Panc1 (cell line): ENCODE measurements at places on chromosomes 1 and 21.
A peak's percentile ranks its signal among the peaks of the same experiment; 100 is the strongest.

DNA sequence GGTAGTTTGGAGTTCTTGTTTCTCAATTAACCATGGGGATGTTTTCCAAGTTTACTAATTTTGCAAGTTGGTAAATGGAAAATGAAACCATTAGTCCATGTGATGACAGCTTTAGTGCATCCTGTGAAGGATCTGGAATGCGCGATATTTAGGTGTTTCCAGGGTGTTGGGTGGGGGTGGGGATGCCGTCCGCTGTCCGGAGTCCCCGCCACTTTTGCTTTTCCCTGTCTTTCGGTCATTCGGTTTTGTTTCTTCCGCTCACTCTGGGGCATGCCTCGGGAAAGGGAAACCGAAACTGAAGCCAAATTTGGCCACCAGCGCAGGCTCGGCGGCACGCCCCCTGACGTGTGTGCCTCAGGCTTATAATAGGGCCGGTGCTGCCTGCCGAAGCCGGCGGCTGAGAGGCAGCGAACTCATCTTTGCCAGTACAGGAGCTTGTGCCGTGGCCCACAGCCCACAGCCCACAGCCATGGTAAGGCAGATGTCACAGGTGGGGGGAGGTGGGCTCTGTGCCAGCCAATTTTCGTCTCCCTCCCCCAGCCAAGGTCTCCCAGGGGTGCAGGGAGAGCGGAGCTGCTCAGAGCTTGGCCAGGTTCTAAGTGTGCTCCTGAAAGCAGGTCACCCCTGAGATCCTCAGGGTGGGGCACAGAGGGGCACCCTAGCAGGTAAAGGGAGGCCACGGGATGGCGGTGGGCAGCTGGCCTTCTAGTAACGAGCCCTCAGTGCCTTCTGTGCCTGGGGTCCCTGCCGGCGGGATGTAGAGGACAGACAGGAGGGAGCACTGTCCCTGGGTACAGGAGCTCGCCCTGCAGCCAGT, at the start of gene ISG15:
Gene ISG15 (plus strand): TSS at position 393 of the 817 bp plus-strand sequence. CDS start 77 bp downstream, at position 470.
- H3K27me3 ChIP-seq: no peaks in the 10 kb centered on the region
- H3K4me3 ChIP-seq: peak within 1 kb of the TSS; percentile 66
- peaks cover 10% of the 10 kb centered on the region for H3K4me1 ChIP-seq
- H3K36me3 ChIP-seq: no peaks in the 10 kb centered on the region; the same call in 1 of the 2 replicates
- peak; percentile 67 for DNase-seq

DNA sequence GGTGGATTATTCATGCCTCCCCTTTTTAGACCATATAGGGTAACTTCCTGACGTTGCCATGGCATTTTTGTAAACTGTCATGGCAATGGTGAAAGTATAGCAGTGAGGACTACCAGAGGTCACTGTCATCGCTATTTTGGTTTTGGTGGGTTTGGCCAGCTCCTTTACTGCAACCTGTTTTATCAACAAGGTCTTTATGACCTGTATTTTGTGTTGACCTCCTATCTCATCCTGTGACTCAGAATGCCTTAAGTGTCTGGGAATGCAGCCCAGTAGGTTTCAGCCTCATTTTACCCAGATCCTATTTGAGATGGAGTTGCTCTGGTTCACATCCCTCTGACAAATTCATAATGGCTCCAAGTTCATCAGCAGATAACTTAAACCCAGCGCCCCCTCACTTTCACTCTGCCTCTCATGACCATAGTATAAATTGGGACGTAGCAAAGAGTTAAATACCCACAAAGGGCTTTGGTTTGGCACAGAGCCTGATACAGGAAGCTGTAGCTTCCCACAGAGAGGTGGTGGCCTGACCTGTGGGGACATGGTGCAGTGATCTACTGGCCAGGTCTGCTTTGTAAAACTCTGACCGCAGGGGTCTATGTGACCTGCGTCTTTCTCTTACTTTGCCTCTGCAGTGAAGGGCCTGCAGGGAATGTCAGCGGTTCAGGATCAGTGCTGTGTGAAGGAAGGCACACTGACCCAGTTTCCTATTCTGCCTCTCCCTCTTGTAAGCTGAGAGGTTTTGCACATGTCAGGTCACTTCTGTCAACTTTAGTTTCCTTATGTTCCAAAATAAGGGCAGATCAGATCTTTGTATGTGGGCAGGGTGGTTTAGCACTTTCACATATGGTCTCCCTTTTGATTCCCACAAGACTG, 78.1 kb upstream of the ZNF644 start:
- H3K36me3 ChIP-seq: no peaks in the 10 kb centered on the region
- no peak overlapping the region for H3K4me3 ChIP-seq

DNA sequence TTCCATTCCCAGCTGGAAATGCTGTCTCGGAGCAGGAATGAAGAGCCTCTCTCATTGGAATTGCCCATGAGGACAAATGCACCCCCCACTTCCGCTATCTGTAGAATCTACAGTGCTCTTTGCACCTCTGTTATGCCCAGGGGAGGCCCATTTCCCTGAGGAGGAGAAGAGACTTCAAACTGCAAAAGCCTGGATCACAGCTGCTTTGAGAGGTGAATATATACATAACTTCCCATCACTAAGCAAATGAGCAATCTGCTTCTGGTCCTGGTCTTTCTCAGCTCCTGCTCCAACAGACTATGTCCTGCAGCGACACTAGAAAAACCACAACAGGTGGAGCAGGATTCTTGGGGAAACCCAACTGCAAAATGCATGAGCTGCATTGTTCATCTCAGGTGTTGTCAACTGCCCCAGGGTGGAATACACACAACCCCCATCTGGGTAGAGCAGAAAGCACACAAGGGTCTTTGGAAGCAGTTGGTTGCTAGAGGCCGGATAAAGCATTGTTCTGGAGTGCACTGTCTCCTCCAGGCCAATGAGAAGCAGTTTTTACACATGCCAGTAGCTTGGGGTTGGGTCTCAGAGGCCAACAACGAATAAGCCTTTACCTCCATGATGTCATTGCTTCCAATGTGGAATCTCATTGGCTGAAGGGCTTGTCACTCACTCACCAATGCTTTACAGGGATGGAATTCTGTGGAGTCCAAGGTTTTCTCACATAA, 67.7 kb upstream of the RAB4A start:
- H3K4me3 ChIP-seq: no peak overlapping the region
- H3K36me3 ChIP-seq: no peaks in the 10 kb centered on the region
- H3K27ac ChIP-seq: no peak overlapping the region
- peaks cover 10% of the 10 kb centered on the region; the same call in 1 of the 2 replicates for H3K4me1 ChIP-seq
- H3K27me3 ChIP-seq: no peaks in the 10 kb centered on the region

- no peak overlapping the region for H3K27ac ChIP-seq
- no peaks in the 10 kb centered on the region for H3K27me3 ChIP-seq
- no peak for DNase-seq
- no peak overlapping the region for H3K4me3 ChIP-seq
- no peaks in the 10 kb centered on the region for H3K4me1 ChIP-seq
These were observed 84.6 kb upstream of the TLR5 start for GRCh38 chr1:223227486-223228196.

DNA sequence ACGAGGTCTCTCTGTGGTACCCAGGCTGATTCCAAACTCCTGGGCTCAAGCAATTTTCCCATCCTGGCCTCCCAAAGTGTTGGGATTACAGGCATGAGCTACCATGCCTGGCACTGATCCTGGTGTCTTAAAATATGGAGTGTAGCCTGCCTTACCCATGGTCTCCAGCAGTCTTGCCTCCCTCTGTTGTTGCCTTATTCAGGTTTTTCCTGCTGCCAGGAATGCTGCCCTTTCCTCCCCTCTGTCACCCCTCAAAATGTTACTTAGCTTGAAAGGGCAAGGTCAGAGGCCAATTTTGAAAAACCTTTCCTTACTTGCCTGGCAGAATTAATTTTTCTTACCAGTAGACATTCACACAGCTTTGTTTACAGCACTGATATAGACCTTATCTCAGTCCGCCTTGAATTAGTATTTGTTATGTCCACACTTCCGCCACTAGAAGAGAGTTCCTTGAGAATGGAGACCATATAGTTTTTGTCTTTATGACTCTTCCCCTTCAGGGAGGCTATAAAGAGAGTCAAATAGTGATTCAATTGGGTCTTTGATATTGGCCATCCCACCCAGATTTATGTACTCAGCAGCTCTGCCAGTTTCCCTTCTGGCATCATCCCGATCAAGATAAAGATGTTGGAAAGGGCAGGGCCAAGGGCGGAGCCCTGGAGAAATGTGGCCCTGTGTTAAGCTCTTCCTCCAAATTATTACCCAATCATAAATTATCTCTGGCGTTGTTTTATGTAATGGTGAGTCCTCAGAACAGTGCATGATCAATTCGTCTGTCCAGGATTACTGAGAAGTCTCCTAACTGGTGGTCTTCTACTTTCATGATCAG, 38.8 kb downstream of the C1orf21 start:
- no peaks in the 10 kb centered on the region for H3K4me1 ChIP-seq
- no peak overlapping the region for H3K4me3 ChIP-seq
- no peaks in the 10 kb centered on the region for H3K36me3 ChIP-seq
